ENCODE measurements at places on chromosomes 12 and 14.

DNA sequence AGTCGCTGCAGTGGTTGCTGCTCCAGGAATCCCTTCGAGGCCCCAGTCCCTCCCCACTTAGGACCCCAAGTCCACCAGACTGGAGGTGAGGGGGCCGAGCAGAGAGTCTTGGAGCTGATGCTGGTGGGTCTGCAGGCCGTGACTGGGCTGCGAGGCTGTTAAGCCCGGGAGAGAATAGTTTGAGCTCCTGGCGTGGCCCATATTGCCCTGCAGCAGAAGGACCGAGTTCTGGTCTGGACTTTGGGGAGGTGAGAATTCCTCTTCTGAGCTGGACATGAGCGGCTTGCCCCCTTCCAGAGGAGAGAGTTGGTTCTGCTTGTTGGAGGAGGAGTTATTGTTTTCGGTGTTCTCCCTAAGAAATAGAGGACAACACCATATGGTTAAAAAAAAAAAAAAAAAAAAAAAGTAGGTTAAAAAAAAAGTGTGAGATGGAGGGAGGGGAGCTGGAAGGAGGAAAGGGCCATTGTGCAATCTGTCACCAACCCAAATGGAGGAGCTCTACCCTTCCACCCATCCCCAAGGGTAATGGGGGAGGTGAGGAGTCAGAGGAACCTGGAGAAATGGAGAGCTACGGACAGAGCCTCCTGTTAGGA, 3.0 kb downstream of the SIX1 start:
- no peak for DNase-seq

DNA sequence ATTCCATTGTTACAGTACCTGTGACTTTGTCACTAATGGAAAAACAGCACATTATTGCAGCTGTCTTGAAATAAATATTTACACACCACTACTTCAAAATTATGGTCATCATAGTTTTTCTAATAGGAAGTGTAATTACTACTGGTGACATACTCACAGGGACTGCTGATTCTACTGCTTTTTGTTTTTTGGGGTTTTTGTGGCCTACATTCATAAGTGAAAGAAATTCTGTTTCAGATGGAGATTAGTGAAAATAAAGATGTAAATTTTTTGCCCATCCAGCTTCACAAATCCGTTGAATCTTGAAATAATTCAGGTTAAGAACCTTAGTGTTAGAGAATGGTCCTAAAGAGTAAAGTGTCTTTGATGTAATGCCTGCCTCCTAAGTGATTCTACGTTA, 17.5 kb downstream of the KNTC1 start:
- no peak for DNase-seq

DNA sequence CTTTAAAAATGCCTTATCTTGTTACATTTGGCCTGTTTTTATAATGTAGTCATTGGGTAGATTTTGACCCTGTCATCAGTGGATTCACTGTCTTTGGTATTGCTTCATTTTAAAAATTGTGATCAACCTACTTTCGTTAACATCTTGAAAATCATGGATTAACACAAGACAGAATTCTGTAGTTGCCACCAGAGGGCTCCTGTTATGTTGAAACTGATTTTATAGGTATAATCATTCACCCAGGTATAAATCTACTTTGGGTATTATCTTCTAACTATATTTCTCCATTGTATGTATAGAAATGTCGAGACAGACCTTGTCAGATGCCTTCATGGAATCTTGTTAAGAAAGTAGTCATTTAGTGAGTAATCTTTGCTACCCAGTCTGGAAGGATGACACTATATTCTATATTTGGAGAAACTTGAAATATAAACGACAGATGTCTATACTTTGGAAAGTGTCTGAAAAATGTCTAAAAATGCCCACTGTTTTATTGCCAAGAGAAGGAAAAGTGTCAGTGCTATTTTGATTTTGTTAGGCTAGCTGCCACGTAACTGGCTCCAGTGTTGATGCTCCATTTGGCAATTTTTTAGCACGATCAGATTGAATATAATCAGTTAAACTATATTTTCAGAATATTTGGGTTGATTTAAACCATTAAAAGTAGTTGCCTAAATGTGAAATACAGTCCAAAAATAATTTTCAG, 129.4 kb downstream of the PELI2 start:
- DNase-seq: no peak

- no peak for DNase-seq
These were observed 13.5 kb upstream of the IRF2BPL start for GRCh38 chr14:77041881-77042545.

GRCh38 chr12:11668611-11669010, 19.1 kb downstream of the ETV6 start:
- no peak for DNase-seq

DNA sequence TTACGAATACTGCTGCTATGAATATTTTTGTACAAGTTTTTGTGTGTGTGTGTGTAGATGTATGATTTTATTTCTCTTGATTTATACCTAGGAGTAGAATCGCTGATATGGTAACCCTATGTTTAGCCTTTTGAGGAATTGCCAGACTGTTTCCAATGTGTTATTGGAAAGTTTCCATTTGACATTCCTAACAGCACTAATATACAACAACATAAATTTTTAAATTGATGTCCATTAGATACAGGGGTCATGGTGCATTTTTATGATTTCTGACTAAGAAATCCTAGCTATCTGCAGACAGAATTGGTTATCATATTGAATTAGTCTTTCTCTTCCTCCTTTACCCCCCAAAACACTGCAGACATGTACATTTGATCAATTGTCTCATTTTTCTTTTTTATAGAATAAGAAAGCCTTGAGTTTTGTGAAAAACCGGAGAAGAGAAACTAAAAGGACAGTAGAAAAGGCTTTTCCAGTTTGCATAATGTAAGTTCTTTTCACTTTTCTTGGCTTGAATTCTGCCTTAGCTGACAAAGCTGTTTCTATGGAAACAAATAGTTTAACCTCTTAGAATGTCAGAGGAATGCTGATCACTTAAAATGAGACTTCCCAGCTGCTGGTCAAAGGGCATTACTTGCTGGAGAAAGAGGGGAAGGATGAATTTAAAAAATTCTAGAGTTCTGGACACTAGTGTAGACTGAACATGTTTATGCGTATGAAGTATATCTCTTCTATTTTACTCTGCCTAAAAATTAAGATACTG, 28.2 kb downstream of the PALS1 start:
- DNase-seq: no peak

DNA sequence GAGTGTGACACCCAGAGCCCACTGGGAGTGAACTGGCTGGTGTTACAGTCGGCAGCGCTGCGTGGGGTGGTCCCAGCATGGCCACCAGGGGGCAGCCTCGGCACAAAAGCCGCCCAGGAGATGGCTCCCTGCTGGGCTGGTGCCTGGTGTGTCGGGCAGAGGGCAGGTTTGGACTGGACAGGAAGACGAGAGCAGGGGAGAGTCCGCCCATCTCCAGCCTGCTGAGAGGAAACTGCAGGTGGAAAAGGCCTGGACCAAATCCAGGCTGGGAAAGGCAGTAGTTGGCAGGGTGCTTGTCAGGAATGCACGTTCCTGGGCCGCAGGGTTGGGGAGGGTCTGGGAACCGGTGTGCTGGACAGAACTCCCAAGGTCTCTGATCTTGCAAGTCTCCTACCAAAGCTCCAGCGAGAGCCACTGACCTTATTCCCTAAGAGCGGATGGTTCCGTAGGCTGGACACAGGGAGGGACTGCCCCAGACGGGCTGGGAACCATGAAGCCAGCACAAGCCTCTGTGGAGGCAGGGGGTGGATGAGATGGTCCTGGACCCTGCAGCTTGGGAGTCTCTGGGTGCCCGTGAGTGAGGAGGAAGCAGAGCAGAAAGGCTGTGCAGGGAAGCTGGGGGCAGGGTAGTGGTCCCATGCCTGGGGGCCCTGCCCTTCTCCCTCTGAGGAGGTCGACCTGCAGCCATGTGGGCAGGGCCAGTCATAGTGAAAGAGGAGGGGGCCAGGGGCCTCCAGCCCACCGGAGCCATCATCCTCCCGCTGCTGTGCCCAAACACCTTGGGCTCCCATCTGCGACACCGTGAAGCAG, 1.8 kb downstream of the AHNAK2 start:
- DNase-seq: peak; percentile 87

DNA sequence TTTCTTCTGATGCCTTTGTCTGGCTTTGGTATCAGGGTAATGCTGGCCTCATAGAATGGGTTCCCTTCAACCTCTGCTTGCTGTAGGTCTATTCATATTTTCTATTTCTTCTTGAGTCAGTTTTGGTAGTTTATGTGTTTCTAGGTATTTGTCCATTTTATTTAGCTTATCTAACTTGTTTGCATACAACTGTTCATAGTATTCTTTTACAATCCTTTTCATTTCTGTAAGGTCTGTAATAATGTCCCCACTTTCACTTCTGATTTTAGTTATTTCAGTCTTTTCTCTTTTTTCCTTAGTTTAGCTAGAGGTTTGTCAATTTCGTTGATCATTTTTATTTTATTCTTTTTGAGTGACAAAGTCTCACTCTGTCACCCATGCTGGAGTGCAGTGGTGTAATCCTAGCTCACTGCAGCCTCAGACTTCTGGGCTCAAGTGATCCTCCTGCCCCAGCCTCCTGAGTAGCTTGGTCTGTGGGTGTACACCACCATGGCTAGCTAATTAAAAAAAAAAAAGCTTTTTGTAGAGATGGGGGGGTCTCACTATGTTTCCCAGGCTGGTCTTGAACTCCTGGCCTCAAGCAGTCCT, 11.7 kb downstream of the TTLL5 start:
- DNase-seq: no peak

DNA sequence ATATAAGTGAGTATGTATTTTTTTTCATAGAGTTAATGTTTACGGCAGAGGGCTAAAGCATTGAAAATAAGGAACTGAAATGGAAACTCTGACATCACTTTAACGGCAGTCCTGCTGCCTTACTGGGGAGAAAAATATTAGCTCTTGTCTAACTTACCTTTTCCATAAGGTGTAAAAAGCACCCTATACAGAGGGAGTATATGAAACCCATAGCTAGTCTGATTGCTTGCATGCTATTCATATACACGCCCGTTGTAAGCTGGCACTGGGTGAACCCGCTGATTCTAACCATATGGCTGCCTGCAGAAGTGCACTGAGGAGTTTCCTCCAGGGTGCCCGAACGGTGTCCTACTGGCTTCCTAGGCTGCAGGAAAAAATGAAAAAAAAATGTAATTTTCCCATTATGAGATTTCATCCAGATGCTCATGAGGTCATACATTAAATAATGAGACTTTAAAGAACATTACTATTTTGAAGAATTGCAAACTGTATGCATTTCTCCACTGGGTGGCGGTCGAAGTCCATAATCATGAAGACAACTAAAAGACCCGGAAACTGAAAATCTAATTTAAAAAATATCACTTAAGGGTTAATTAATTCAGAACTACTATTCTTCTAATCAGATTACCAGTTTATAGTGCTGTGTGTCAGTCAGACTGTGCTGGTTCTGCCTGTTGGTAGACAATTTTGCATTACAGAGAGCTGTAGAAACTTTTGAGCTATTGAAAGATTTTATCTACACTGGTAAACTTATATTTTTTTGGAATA, 144.7 kb downstream of the ALX1 start:
- no peak for DNase-seq

DNA sequence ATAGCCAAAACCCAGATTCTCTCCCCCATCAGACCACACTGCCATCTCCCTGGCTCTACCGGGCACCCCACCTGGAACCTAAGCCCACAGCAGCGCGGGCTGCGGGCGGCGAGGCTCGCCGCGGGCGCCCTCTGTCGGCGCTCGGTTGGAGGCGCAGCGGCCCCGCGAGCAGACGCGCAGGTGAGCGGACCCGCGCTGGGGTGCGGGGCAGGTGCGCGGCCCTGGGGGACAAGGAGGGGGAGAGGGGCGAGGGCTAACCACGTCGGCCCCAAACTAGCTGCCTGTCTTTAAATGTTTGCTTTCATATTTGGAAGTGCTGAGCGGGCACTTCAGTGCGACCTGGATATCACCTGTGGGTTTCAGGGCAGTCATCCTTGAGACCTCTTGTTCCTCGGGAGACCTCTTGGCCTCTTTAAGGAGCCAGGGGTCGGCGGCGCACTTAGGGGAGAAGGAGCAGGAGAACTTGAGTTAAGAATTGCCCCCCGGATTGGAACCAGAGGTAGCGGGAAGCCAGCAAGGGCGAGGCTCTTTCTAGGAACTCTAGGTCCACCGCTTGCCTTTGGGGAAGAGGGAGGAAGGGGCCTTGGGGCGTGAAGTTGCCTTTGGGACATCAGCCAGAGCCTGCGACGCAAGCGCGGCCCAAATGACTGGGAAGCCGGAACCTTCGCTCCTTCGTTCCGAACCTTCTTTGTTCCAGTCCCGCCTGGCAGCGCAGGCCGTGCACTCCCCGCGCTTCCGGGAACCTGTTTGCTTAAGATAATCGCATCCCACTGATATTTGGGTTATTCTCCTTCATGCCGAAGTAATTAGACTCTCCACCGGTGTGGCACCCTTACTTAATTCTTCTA, 78.7 kb downstream of the NEDD1 start:
- no peak for DNase-seq

- no peak for DNase-seq
These were observed 16.4 kb downstream of the NAV3 start for GRCh38 chr12:77847060-77847541.

DNA sequence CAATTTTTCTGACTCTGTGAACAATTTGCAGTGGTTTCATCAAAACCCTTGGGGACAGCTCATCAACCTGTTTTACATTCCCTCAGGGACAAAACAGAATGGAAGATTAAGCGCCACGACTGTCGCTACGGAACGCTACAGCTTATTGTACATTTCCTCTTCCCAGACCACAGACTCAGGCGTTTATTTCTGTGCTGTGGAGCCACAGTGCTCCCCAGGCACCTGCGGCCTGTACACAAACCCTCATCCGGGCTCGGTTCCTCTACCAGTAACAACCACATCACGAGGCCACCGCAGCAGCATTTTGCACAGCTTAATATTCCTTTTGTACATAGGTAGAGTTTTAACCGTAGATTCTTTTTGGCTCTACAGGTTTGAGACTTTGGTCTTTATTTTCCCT, 397.4 kb upstream of the OR4E1 start:
- no peak for DNase-seq

- no peak for DNase-seq
These were observed 181.5 kb downstream of the CCER1 start for GRCh38 chr12:90773491-90773890.

- DNase-seq: no peak
These were observed 380.0 kb downstream of the LRFN5 start for GRCh38 chr14:41986700-41987099.

- no peak for DNase-seq
These were observed 26.5 kb upstream of the USP44 start for GRCh38 chr12:95577820-95578219.

- no peak for DNase-seq
These were observed 385.6 kb downstream of the GRIN2B start for GRCh38 chr12:13595536-13596443.
